ENCODE measurements at places on chromosomes 6 and 20. TPM values are rescaled to one million over a fixed set of nuclear protein-coding genes. Genes with fewer than 3 reads are reported as not detected.

The PDE7B gene
- total RNA-seq, result 0.49 TPM

The SLC22A2 gene
- not detected for total RNA-seq

The ZDHHC14 gene
- total RNA-seq, result 1.7 TPM

The VSTM2L gene
- not detected for total RNA-seq
